ENCODE measurements at places on chromosomes 1 and 21. TPM values are rescaled to one million over a fixed set of nuclear protein-coding genes. Genes with fewer than 3 reads are reported as not detected.
A peak's percentile ranks its signal among the peaks of the same experiment; 100 is the strongest.

- H3K27ac ChIP-seq: no peak overlapping the region
- DNase-seq: no peak
- H3K4me1 ChIP-seq: peaks cover 34% of the 10 kb centered on the region
Observed at GRCh38 chr21:45640888-45641479, 2.5 kb upstream of the PCBP3 start.

- H3K4me1 ChIP-seq: no peaks in the 10 kb centered on the region
- no peak for DNase-seq
- H3K4me3 ChIP-seq: no peak overlapping the region
- peaks cover 38% of the 10 kb centered on the region for H3K36me3 ChIP-seq
Observed at GRCh38 chr1:41056907-41057306, 35.4 kb upstream of the SLFNL1 start.

- H3K4me3 ChIP-seq: no peak overlapping the region
- no peaks in the 10 kb centered on the region for H3K4me1 ChIP-seq
- no peak for DNase-seq
- no peak overlapping the region for H3K27ac ChIP-seq
- peaks cover 3% of the 10 kb centered on the region for H3K36me3 ChIP-seq
- H3K27me3 ChIP-seq: peaks cover 3% of the 10 kb centered on the region
Observed at GRCh38 chr21:35128536-35128935, 79.4 kb upstream of the RUNX1 start.

- no peaks in the 10 kb centered on the region for H3K27me3 ChIP-seq
- no peaks in the 10 kb centered on the region for H3K4me1 ChIP-seq
- H3K27ac ChIP-seq: no peak overlapping the region
- H3K36me3 ChIP-seq: no peaks in the 10 kb centered on the region
- DNase-seq: no peak
Observed at GRCh38 chr1:108016451-108016920, 51.5 kb upstream of the VAV3 start.

DNA sequence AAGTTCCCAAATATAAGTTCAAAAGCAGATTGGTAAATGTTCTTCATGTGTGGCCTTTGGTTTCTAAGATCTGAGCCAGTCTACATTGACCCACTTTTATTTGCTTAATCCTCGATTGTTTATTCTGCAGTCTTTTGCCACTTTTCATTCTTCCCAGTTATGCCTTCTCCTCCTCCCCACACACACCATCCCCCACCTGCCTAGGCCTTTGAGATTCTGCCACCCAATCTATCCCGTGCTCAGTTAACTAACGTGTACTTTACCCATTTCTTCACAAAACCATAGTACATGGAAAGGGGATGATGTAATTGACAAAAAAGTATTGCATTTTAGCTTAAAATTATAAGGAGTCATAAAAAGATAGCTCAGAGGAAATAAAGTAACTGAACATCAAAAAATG, 3.7 kb downstream of the CFH start:
- H3K27ac ChIP-seq: no peak overlapping the region
- DNase-seq: no peak
- no peaks in the 10 kb centered on the region for H3K36me3 ChIP-seq
- no peaks in the 10 kb centered on the region for H3K27me3 ChIP-seq
- peaks cover 14% of the 10 kb centered on the region for H3K4me1 ChIP-seq

DNA sequence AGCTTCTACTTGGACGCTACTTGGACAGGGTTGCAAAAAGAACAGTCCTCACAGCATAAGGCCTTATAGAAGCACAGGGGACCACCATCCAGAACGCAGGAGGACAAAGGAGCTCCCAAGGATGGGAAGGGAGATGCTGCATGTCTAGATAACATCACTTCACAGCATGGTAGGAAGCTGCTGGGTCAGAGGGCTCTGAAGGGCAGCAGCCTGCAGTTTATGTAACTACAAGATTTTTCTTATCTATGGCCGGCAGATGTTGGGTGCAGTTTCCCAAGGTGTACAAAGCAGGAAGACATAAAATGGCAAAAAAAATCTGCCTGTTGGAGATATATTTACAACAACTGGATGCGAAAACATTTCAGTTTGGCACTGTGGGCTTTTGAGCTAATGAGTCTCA, 45.3 kb upstream of the SLC5A9 start:
- DNase-seq: no peak
- no peaks in the 10 kb centered on the region for H3K36me3 ChIP-seq
- no peaks in the 10 kb centered on the region for H3K4me1 ChIP-seq

GRCh38 chr1:96995351-96995750, 273.8 kb downstream of the PTBP2 start:
- no peak overlapping the region for H3K4me3 ChIP-seq
- no peak overlapping the region for H3K27ac ChIP-seq
- H3K36me3 ChIP-seq: no peaks in the 10 kb centered on the region
- peaks cover 6% of the 10 kb centered on the region for H3K27me3 ChIP-seq
- H3K4me1 ChIP-seq: no peaks in the 10 kb centered on the region

- peaks cover 8% of the 10 kb centered on the region for H3K4me1 ChIP-seq
- H3K27ac ChIP-seq: no peak overlapping the region
- H3K27me3 ChIP-seq: peaks cover 5% of the 10 kb centered on the region
- H3K36me3 ChIP-seq: no peaks in the 10 kb centered on the region
Observed at GRCh38 chr1:34794001-34794789, 1.4 kb downstream of the GJA4 start.

- H3K27me3 ChIP-seq: peaks cover 16% of the 10 kb centered on the region
- DNase-seq: peak; percentile 59
- H3K4me3 ChIP-seq: peak within 1 kb of the TSS; percentile 71
- H3K36me3 ChIP-seq: no peaks in the 10 kb centered on the region
Observed at GRCh38 chr1:36323636-36324352, at the start of gene EVA1B. Gene EVA1B (minus strand): TSS chr1:36323645. CDS start chr1:36323037, 608 bp downstream.

- peak; percentile 72 for DNase-seq
- peaks cover 31% of the 10 kb centered on the region for H3K36me3 ChIP-seq
- H3K27ac ChIP-seq: peak overlapping the region; percentile 93
- peak overlapping the region; percentile 33 for H3K4me3 ChIP-seq
Observed at GRCh38 chr1:169044296-169044695, 62.2 kb upstream of the ATP1B1 start.

GRCh38 chr1:53781654-53782053, 42.7 kb upstream of the GLIS1 start:
- H3K27ac ChIP-seq: no peak overlapping the region
- no peaks in the 10 kb centered on the region for H3K27me3 ChIP-seq
- DNase-seq: no peak
- peaks cover 38% of the 10 kb centered on the region for H3K36me3 ChIP-seq

GRCh38 chr21:46168659-46169386, 13.4 kb upstream of the FTCD start:
- peaks cover 6% of the 10 kb centered on the region for H3K4me1 ChIP-seq
- no peak overlapping the region for H3K4me3 ChIP-seq
- no peaks in the 10 kb centered on the region for H3K36me3 ChIP-seq
- no peak overlapping the region for H3K27ac ChIP-seq

DNA sequence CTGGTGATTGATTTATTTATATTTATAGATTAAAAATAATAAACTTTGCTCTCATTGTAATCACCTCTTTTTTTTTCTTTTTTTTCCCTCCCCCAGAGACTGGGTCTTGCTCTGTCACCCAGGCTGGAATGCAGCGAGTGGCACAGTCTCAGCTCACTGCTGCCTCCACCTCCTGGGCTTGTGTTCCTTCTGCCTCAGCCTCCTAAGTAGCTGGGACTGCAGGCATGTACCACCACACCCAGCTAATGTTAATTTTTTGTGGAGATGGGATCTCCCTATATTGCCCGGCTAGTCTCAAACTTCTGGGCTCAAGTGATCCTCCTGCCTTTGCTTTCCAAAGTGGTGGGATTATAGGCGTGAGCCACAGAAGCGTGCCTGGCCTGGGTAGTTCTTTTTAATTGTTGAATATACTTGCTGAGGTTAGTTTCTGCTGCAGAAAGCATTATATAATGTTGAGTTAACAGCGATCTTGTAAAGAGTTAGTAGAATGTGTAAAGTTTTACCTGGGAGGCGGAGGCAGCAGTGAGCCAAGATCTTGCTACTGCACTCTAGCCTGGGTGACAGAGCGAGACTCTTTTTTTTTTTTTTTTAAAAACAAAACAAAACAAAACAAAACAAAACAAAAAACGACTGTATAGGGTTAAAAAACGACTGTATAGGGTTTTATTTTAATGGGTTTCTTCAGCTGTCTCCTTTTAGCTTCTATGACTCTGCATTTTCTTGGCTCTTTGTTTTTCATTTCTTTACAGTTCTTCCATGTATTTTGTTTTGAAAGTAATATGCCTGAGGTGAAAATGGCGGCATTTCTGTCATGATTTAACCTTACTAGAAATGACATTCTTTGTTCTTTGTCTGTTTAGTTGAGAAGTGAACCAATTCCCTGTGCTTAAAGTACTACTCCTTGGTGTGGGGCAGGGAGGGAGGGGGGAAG, 82.7 kb downstream of the CAMTA1 start:
- no peak overlapping the region for H3K4me3 ChIP-seq
- peaks cover 24% of the 10 kb centered on the region for H3K4me1 ChIP-seq
- H3K27me3 ChIP-seq: no peaks in the 10 kb centered on the region
- H3K36me3 ChIP-seq: peaks cover 12% of the 10 kb centered on the region

- no peaks in the 10 kb centered on the region for H3K36me3 ChIP-seq
- DNase-seq: no peak
- H3K4me3 ChIP-seq: no peak overlapping the region
Observed at GRCh38 chr1:45112661-45113060, 93.7 kb downstream of the ZSWIM5 start.

GRCh38 chr1:58238846-58239245, 307.7 kb downstream of the OMA1 start:
- no peak overlapping the region for H3K4me3 ChIP-seq
- H3K27me3 ChIP-seq: peaks cover 3% of the 10 kb centered on the region
- H3K4me1 ChIP-seq: no peaks in the 10 kb centered on the region
- H3K27ac ChIP-seq: no peak overlapping the region
- H3K36me3 ChIP-seq: no peaks in the 10 kb centered on the region

DNA sequence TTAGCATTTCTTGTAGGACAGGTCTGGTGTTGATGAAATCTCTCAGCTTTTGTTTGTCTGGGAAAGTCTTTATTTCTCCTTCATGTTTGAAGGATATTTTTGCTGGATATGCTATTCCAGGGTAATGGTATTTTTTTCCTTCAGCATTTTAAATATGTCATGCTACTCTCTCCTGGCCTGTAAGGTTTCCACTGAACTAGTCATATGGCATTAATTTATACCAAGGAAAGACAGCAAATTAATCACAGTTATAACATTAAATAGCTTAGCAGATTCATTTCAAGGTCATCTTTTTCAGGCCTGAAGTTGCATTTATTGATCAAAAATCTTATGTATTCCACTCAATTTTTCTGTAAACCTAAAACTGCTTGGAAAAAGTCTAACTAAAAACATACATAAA, 54.9 kb downstream of the AK5 start:
- H3K36me3 ChIP-seq: peaks cover 3% of the 10 kb centered on the region
- no peak overlapping the region for H3K27ac ChIP-seq
- H3K4me3 ChIP-seq: no peak overlapping the region
- H3K4me1 ChIP-seq: no peaks in the 10 kb centered on the region
- no peak for DNase-seq

- H3K27ac ChIP-seq: no peak overlapping the region
- H3K27me3 ChIP-seq: no peaks in the 10 kb centered on the region
- H3K4me3 ChIP-seq: no peak overlapping the region
- no peak for DNase-seq
Observed at GRCh38 chr1:200365897-200366426, 43.9 kb downstream of the ZNF281 start.

- H3K36me3 ChIP-seq: peaks cover 4% of the 10 kb centered on the region
- no peaks in the 10 kb centered on the region for H3K27me3 ChIP-seq
- peaks cover 21% of the 10 kb centered on the region for H3K4me1 ChIP-seq
- peak overlapping the region; percentile 70 for H3K27ac ChIP-seq
Observed at GRCh38 chr21:42299324-42300044, 15.7 kb downstream of the TFF3 start.

DNA sequence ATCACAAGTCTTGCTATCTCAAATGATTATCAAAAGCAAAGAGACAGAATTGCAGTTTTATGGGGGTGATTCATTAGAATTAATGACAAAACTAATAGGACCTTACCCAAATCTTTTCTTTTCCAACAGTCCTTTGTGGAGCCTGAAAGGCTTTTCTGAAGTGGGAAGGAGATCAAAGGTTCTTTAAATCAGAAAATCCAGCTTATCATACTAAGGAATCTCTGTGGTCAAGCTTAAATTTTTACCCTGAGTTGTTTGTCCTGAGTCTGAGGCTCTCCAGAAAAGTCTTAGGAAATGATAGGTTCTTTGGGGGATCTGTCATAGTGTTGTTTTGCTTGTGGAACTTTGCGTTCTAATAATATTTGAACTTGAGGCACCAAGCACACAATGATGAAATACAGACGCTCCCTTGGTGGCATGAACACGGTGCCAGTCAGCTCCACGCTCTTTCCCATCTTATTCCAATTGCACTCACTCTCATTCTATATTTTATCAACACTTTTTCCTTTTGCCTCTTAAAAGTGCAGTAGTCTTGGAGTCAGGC, 38.0 kb upstream of the COL24A1 start:
- DNase-seq: no peak
- no peaks in the 10 kb centered on the region for H3K4me1 ChIP-seq
- H3K27me3 ChIP-seq: no peaks in the 10 kb centered on the region
- H3K4me3 ChIP-seq: no peak overlapping the region
- H3K27ac ChIP-seq: no peak overlapping the region

DNA sequence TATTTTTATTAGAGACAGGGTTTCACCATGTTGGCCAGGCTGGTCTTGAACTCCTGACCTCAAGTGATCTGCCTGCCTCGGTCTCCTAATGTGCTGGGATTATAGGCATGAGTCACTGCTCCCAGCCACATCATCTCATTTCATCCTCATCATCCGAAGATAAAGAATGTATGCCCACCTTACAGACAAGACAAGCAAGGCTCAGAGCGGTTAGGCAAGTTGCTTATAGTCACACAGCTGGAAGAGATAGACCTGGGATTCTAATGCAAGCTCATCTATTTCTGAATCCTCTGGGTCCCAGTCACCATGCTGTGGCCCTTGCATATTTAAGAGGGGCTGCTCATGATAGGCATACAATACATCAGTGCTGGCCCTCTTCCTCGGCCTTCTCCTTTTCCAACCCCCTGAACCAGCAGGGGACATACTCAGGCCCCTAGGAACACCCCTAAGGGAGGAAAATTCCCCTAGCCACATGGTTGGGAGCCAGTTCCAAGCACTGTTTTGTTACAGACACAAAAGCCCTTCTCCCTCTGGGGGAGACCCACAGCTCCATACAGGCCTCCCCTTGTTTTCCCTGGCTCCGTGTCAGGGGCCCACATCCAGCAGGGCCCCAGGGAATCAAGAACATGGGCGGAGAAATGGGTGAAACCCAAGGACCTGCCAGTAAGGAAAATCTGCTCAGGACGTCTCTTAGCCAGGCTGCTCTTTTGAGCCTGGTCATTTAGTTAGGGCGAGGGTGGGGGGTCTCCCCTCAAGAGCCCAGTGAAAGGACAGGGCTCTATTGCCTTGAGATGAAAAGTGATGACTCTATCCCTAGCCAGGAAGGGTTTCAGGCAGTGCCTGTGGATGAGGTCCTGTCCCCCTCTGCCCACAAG, 6.9 kb downstream of the CSRP1 start:
- H3K27me3 ChIP-seq: no peaks in the 10 kb centered on the region
- DNase-seq: no peak
- peaks cover 8% of the 10 kb centered on the region for H3K36me3 ChIP-seq
- no peak overlapping the region for H3K27ac ChIP-seq

The TFF2 gene
- total RNA-seq: not detected

The ANGPTL7 gene
- total RNA-seq: not detected

The FMOD gene
- not detected for total RNA-seq

The FCRL2 gene
- not detected for total RNA-seq

The LRRN2 gene
- not detected for total RNA-seq

The PCNX2 gene
- 29.8 TPM for total RNA-seq

The FCRL6 gene
- total RNA-seq: 0.15 TPM

The COL16A1 gene
- not detected for total RNA-seq

The TNFRSF4 gene
- total RNA-seq: 52.8 TPM

The CD1D gene
- total RNA-seq: not detected

The CCDC27 gene
- not detected for total RNA-seq

The KMO gene
- total RNA-seq: 0.12 TPM
